ENCODE measurements at places on chromosomes 4 and X.

DNA sequence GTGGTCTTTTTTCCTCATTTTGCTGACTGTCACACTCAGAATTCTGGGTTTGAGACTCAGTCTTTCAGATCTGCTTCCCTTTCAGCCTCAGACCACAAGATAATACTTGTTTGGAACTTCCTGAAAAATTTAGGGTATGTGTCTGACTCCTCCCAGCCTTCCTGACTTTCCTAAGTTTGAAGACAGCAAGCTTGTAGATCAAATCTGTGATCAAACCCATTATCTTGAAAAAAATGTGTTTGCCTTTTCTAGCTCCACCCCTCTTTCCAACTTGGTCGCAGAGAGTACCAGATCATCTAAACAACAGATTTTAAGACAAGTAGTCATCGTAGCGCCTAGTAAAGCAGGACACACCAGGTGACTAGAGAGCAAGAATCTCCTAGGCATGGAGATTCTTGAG is 9.9 kb downstream of the BCAP31 start:
- DNase-seq, result no peak

DNA sequence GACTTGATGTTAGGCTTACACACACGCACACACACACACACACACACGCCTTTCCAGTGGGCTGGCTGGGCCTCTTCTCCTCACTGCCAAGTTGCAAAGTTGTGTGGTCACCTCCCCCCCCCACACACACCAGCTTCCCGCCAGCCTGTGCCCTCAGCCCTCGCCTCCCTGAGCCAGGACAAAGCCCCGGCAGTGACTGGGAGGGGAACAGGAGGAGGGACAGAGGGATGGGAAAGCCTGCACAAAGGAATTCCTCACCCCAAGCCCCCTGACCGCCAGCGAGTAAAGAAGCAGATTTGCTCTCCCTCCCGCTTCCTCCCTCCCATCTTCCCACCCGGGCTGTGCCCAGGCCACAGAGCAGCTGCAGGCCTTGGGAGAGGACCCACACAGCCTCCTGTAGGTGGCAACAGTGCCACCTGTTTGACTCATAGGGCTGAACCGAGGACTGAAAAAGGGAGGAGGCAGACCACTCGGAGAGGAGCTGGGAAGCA is at the start of gene GDPD2:
Gene GDPD2 (plus strand): TSS at position 464 of the 491 bp plus-strand sequence. CDS start 1,671 bp downstream, outside the sequence.
- DNase-seq, result no peak

GRCh38 chrX:38055170-38055847 is 49.0 kb downstream of the SYTL5 start:
- no peak for DNase-seq

GRCh38 chrX:11765449-11765848 is 7.4 kb downstream of the MSL3 start:
- no peak for DNase-seq

GRCh38 chr4:108742451-108743420 is 20.1 kb downstream of the ETNPPL start:
- no peak for DNase-seq

DNA sequence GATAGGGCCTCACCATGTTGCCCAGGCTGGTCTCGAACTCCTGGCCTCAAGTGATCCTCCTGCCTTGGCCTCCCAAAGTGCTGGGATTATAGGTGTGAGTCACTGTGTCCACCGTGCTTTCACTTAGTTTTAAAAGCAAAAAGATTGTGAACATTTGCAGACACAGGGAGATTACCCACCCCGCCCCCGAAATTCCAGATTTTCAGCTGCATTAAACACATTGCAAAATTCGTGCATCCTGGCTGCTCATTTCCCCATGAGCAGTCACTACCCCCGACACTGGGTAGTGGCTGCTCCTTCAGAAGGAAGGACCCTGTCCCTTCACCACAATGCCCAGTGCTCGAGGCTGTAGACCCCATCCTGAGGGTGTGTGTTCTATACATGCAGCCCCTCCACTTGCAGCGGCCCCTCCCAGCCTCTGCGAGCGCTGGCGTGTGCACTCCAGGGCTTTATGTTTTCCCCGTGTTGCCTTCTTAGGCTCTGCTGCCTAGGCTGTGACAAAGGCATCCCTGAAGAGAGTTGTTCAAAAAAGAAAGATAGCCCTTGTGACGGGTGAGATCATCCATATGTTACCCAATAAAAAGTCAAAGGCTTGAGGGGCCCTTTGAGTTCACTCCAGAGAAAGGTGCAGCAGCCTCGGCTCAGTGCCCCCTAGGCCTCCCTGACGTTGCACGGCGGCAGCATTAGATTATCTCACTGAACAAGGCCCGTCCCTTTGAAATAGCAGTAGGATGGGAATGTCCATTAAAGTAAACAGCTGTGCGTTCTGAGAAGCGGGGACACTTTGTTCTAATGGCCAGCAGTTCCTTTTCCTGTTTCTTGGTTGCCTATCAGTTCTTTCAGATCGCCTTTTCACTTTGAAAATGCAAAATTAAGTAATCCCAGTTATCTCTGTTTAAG is 71.6 kb downstream of the SHROOM2 start:
- no peak for DNase-seq

DNA sequence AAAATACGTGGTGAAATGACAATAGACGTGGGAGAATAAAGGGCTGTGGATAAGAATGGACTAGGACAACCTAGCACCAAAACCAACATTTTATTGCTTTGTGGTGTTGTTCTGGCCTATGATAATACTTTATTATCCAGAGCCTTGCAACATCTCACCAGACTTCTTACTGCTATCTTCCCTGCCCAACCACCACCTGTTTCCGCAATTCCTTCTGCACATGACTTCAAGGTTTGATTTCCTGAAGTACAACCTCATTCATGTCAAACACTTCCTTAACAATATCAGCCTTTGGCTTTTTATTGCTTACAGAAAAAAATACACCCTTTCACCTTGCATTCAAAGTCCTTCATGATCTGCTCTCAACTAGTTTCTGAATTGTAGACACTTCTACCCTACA is 84.8 kb downstream of the RTL3 start:
- DNase-seq, result no peak

DNA sequence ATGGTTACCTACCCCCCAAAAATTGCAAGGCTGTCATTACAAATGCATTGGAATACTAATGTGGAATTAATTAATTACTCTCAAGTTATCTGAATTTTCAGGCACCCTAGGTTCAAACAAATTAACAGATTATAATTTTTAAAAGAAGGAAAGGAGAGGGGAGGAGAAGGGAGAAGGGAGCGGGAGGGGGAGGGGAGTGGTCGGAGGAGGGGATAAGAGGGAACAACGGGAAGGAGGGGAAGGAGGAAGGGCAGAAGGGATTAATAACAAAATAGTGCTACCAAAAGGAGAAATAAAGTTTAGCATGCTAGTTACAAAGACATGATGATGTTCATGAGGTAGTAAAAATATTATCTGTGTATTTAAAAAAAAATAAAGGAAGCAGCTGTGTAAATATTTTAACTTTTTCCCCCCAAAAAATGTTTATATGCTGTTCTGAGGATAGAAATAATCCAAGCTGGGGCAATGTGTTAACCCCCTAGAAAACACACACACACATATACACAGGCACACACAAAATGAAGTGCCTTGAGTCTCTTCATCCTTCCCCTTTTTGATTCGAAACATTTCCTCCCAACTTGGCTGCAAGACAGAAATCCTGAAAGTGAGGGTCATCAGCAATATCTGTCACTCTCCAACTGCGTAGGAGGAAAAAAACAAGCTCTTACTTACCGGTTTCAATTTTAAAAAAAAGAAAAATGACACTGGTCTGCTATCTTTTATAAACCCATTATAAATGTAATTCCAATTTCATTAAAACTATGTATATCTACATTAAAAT is 58.8 kb downstream of the PPP3CA start:
- DNase-seq, result no peak

DNA sequence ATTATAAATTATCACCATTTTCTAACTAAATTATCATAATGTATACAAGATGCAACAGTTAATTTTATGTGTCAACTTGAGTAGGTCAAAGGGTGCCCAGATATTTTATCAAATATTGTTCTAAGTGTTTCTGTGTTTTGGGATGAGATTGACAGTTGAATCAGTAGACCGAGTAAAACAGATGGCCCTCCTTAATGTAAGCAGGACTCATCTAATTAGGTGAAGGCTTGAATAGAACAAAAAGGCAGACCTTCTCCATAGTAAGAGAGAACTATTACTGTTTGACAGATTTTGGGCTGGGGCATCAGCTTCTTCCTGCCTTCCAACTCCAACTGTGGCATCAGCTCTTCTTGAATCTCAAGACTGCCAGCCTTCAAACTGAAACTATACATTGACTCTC is 185.8 kb downstream of the TRAM1L1 start:
- DNase-seq, result no peak

- no peak for DNase-seq
Observed at GRCh38 chr4:105937759-105938158, 42.5 kb downstream of the NPNT start.

GRCh38 chr4:86717651-86718050 is 123.5 kb downstream of the PTPN13 start:
- DNase-seq, result no peak

GRCh38 chr4:6221851-6222760 is 21.8 kb upstream of the JAKMIP1 start:
- no peak for DNase-seq

GRCh38 chr4:108034565-108034964 is 44.9 kb downstream of the HADH start:
- no peak for DNase-seq

DNA sequence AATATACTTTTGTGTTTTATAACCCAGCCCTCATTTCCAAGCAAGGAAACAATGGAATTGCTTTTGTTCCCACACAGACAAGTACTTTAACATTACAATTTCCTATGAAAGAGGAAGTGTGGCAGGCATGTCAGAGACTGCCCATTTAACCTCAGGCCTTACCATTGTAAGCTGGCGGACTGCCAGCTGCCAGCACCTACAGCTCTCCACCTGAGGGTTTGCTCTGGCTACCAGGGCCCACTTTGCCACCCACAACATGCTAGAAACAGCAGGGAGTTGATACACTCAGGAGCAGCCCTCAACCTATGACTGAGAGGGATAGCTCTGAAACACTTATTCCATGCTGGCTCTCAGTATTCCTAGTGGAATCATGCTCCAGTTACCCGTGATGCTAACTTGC is 152.3 kb upstream of the PRDX4 start:
- DNase-seq, result no peak

DNA sequence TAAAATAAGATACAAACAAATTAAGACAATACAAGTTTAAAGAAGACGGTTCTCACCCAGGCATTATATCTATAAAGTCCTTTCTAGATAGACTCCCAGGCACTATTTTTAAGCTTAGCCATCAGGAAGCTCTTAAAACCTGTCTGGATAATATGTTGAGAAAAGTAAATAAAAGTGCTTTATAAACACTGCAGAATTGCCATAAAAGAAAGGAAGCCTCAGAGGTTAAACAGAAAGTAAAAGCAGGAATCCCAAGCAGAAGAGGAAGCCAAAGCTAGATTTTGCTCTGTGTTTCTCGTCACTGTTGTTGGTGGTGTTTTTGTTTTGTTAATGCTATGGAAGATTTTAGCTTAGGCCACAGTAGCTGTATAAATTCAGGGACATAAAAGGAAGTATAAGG is 1267.3 kb downstream of the PCDH19 start:
- DNase-seq, result no peak

- no peak for DNase-seq
Observed at GRCh38 chr4:3786196-3786869, 20.1 kb downstream of the ADRA2C start.

GRCh38 chr4:81490403-81491160 is 18.9 kb upstream of the RASGEF1B start:
- no peak for DNase-seq

- no peak for DNase-seq
Observed at GRCh38 chrX:42771506-42772335, 6.2 kb downstream of the PPP1R2C start.

DNA sequence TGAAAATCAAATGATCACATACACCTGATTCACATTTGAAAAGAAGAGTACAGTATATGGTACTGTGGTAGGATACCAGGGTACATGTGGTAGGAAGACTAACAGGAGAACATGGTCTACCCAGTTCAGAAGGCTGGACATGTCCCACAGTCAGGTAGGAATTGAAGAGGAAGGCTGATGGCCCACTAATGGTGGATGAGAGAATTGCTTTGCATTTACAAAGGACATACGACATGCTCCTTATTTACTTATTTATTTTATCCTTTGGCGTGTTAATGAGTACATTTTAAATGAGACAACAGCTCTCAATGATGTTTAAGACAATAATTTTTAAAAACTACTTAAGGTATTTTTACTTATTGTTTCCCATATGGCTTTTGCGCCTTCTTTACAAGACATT is 106.7 kb upstream of the BMP2K start:
- no peak for DNase-seq

GRCh38 chr4:42806303-42806835 is 86.1 kb upstream of the GRXCR1 start:
- DNase-seq, result no peak

DNA sequence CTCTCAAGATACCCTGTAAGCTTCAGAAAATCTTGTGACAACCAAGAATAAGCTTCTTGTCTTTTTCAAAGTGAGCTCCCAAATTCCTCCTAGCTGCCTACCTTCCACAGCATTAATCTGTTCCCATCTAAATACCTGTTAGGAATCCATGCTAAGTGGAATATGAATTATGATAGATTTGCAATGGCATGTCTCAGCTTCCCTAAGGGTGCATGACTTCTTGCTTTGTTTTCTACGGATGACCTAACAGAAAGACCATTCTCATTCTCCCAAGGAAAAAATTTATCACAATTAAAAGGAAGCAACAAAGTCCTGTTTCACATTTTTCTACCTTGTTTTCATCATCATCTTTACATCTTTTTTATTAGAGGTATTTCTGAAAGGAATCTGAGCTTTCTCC is 532.7 kb downstream of the GRXCR1 start:
- DNase-seq, result no peak

- DNase-seq, result no peak
Observed at GRCh38 chr4:83316459-83317165, 18.0 kb downstream of the HPSE start.

DNA sequence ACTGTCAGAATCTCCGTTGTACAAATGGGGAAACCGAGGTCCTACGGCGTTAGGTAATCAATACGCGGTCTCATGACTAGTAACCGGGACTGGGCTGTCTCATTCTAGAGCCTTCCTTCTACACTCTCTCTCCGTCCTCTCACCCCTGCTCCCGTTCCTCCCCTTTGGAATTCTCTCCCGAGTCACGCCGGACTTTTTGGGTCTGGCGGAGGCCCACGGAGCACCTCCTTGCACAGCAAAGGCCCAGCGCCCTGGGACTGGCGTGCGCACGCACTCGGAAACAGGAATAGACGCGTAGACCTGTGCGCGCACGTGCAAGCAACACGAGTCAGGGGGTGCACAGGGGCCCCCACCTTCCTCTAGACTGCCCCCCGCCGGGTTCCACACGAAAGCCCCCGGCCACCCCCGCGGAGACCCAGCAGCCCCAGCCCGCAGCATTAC is 361 bp downstream of the QDPR start:
- peak; percentile 31 for DNase-seq

- DNase-seq, result no peak
Observed at GRCh38 chrX:34072906-34073305, 59.2 kb downstream of the FAM47A start.

GRCh38 chr4:111718763-111719559 is 426.3 kb upstream of the FAM241A start:
- DNase-seq, result no peak

GRCh38 chr4:87209182-87209581 is 11.2 kb downstream of the KLHL8 start:
- no peak for DNase-seq
